ENCODE measurements at places on chromosomes 5 and 9.

DNA sequence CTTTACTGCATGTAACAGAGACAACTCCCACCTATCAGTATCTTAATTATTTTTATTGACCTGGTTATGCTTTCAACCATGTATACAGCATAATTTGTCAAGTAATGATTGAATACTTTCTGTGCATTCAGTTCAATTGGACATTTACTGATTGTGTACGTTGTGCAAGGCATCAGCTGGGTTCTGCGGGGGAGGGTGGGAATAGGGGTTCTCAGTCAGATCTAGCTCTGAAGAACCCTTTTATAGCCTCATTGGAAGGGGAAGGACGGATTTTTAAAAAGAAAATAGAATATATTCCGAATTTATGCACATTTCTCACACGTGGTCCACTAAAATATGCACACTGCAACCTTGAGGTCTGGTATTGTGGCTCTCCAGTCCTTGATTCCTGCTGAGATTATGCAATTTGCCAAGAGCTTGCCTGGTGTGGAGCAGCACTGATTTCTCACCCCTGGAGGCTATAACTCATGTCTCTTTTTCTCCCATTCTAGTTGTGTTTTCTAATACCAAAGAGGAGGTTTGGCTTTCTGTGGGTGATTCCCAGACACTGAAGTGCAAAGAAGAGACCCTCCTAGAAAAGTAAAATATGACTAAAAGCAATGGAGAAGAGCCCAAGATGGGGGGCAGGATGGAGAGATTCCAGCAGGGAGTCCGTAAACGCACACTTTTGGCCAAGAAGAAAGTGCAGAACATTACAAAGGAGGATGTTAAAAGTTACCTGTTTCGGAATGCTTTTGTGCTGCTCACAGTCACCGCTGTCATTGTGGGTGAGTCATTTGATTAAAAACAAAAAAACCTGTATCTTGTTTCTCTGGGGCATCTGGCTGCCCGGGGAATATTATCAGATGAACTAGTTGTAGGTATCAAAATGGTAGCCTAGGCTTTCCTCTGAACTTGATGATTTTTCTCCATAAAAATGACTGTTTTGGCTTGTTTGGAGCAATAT, 1.7 kb downstream of the SLC1A3 start:
- no peak for DNase-seq

DNA sequence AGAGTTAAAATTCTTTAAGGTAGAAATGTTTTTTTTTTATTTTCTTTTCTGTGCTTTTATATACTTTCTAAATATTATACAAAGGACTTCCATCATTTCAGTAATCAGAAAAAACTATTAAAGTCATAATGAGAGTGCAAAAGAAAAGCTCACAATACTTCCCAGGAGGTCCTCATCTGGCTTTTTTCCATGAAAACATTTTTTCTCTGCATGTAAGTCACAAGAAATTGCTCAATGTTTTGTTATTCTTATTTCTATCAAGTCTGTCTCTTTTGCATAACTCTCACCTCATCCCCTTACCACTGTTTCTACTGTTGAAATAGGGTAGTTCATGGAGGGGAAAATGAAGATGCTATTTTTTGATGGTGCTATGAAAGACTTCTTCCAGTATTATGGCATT, 375.0 kb downstream of the TMEM232 start:
- DNase-seq, result no peak

DNA sequence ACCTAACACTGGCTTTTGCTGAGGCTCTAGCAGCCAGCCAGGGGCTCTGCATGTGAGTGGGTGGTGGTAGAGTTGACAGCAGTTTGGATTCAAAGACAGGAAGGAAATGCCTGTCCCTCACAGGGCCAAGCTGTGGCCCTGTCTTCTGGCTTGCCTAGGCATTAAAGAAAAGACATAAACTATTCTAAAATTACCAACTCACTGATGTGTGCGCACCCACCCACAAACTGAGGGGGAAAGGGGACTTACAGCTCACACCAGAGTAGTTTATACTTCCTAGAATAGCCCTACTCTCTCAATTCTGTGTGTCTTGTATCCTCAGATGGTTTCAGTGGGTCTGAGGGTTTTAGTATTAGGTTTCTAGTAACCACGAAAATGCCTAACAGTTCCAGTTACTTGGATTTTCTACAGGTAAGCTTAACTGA, 18.3 kb upstream of the IL13 start:
- DNase-seq, result no peak

DNA sequence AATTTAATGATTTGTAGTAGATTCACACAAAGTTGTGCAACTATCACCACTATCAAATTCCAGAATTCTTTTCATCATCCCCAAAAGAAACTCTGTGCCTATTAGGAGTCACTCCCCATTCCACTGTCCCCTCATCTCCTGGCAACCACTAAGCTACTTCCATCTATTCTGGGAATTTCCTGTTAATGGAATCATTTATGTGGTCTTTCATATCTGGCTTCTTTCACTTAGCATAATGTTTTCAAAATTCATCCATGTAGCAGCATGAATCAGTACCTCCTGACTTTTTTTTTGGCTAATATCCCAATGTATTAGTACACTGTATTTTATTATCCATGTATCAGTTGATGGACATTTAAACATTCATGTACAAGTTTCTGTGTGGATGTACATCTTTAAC, 157.6 kb downstream of the TTC39B start:
- no peak for DNase-seq

GRCh38 chr5:111236995-111237394, 12.8 kb downstream of the CAMK4 start:
- DNase-seq, result peak; percentile 50

DNA sequence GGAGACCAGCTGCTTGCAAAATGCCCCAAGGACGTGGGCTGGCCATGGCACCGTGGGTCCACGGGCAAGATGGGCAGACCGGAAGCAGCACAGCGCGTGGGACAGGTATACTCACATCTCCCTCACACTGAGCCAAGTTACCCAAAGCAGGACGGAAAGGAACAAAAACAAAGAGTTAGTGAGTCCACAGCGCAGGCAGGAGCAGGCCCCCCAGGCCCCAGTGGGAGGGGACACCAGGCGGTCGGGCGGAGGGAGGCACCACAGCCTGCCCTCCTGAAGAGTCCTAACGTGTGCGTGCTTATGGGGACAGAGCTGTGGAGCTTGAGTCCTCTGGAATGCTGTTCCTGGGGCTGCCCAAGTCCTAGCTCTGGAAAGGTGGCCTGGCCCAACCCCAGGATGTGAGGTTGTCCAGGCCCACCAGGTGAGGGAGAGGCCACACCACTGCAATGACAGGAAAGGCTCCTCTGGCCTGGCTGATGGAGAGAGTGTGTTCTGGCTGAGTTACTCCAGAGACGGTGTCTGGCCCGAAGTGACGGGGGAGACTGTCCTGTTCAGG, 15.2 kb downstream of the SH3GLB2 start:
- DNase-seq, result no peak

- no peak for DNase-seq
These were observed 51.4 kb downstream of the CDH9 start for GRCh38 chr5:26986985-26987384.

- no peak for DNase-seq
These were observed 99.5 kb downstream of the FBXW11 start for GRCh38 chr5:171906703-171907590.

- no peak for DNase-seq
These were observed 119.1 kb downstream of the ENC1 start for GRCh38 chr5:74521401-74521800.

GRCh38 chr9:77927265-77927664, 104.3 kb downstream of the GNAQ start:
- DNase-seq, result no peak

- DNase-seq, result no peak
These were observed 59.3 kb downstream of the TRIO start for GRCh38 chr5:14202462-14202861.

DNA sequence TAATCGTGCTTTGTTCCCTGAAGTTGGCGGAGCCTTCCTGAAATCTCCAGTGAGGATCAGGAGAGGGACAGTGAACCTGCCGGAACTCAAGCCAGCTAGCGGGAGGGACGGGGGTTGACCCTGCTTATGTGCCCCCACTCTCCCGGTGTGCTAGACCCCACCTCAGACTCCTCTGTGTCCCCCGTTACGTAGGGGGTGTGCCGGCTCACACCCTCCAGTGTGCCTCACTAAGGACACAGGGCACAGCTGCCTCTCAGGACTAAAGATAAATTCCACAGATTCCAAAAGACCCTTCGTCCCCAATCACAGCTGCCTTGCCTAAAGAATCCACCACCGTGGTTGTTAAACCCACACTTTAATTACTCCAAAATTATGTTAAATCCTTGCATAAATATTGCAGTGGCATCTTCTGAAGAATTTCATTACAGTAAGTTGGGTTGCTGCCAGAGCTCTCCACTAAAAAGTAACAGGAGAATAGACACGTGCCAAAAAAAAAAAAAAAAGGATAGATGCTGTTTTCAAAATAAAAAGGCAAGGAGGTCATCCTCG, 73.7 kb downstream of the GTF3C4 start:
- no peak for DNase-seq

GRCh38 chr5:94544875-94545547, 73.4 kb downstream of the KIAA0825 start:
- no peak for DNase-seq

GRCh38 chr5:67957374-67957773, 258.2 kb upstream of the PIK3R1 start:
- no peak for DNase-seq

- no peak for DNase-seq
These were observed 405.5 kb downstream of the PDE4D start for GRCh38 chr5:59487772-59488729.

DNA sequence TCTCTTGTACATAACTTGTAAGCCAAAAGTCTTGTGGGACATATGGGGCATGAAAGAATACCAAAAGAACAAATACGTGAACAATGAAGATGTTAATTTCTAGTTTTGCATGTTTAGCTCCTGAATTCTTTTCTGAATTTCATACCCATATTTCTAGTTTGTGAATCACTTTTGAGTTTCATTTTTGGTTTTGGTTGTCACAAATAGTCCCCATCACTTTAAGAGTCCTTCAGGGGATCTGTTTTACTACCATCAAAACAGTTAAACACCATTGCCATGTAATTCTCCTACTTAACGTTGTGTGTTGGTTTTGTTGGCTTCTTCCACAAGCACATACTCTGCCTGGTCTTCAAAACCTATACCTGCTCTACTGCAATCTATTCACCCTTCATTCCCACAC, 27.0 kb downstream of the VCAN start:
- DNase-seq, result no peak

GRCh38 chr9:135547756-135548736, 2.1 kb downstream of the OBP2A start:
- DNase-seq, result no peak

GRCh38 chr9:130347931-130348330, 82.4 kb downstream of the HMCN2 start:
- DNase-seq, result no peak

DNA sequence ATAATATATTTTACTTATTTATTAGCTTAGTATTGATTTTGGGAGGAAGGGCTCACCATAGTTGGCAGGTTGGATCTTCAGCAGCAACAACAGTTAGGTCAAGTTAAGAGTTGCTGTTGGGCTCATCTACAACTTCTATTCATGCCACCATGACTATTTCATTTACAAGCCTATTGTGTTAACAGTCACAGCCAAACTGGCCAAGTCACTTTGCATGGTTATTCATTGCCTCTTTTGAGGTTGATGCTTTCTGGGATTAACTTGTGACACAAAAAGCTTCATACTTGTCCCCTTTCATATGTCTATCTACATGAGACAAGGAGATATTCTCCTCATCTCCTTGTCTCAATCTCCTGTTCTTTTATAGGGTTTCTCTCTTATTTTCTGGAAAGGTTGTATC, 98.3 kb downstream of the WDR70 start:
- DNase-seq, result no peak

DNA sequence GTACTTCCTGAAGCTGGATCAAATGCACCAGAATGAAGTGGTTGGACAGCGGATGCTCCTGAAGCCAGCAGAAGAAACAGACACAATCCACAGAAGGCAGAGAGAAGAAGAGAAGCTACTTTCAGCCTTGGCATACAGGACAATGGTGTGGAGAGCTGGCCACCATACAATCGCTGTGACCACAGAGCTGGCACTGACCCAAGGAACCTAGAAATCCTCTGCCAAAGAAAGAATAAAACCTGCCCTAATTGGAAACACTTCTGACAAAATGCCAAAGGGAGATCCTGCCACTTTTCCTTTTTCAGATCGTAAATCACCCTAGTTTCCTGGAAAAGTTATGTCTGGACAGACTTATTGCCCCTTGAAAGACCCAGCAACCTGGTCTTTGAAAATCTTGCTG, 77.8 kb downstream of the BAAT start:
- no peak for DNase-seq

DNA sequence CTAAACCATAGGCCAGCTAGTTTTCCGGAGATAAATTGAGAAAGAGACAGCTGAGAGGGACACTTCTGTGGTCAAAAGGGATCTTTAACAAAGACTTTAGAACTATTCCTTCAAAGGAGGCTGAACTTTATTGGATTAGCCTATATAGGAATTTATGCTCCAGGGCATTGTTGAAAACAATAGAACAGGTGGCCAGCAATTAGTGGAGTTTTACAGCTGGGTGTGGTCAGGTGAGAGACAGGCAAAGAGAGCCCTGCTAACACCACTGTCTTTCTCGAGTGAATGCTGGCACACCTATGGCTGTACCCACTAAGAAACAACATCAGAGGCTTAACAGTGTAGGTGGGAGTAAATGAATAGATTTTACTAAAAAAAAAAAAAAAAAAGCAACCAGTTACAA, 16.7 kb upstream of the TLR4 start:
- DNase-seq, result no peak

DNA sequence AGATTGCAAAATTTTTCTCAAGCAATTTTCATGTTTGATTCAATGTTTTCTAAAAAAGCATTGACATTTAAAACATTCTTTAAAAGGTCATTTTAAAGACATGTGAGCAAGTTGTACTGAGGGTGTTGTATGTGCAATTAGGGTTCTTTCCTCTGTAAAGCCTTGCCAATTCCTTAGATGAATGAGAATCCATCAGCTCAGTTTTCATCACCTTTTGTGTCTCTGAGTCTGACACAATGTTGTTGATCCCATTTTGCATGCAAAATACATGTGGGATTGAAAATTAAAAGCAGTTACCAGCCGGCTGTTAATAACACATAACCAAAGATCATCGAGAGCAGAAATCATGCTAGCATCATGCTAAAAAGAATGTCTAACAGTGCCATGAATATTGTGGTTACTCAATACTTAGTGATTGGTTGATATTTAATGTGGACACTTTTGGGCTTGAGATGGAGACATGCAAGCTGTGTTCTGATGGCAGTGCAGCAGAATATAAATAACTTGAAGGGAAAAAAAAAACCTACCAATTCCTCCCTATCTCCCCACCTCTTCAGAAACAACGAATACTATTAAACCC, 57.7 kb downstream of the FGF10 start:
- DNase-seq, result no peak

DNA sequence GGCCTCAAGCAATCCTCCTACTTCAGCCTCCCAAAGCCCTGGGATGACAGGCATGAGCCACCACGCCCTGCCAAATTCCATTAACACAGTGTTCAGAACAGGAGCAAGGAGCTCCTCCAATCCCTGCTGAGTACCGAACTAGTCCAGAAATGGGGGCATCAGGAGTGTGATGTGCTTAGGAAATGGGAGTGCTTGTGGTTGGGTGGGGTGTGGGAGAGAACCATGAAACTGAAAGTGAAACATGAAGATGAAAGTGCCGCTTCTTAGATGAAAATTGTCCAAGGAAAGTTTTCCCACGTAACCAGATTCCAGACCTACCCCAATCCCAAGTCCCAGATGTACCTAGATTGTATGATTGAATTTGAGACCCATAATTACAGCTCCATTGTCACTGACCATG, 16.7 kb upstream of the ZNF131 start:
- DNase-seq, result no peak
